Fibroblast of skin of left biceps (primary cell): ENCODE measurements at places on chromosomes 13 and 19.

- no peak for DNase-seq
These were observed 19.0 kb downstream of the CRYL1 start for GRCh38 chr13:20506696-20507095.

- DNase-seq: no peak
These were observed 1341.2 kb upstream of the SPRY2 start for GRCh38 chr13:81682081-81682630.

DNA sequence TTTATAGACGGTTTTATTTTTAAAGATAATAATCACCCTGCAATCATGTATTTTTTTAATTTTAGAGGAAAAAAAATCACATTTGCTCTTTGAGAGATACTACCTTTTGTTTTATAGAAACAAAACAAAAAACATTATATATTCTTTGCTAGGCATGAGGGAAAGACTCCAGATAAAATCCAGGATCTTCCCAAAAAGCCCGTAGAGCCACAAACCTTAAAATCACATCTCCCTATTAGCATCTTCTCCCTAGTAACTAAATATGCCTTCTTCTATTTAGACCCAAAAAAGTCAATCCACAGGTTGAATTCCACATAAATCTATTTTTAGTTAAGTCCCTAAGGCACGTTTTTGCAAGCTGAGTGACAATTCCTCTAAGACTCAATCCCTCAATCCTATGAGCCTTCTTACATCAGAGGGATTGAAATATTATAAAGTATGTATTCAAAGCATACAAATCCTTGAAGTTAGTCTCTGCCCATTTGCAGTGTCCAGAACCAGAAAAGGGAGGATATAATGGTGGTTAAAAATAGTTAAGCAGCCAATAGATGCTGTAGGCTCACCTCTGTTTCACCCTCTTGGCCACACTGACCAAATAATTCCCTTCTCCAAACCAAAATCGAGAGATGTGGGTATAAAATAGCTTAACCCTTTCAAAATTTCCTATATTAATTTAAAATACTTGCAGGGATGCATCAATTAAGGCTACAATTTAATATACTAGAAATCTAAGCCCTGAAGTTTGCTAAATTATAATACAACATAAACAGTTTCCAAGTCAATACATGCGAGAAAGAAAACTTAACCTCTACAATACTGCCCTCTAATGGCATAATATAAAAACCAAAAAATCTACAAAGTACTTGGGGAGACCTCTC lies 64.0 kb downstream of the SERP2 start:
- peak; percentile 9 for DNase-seq

- DNase-seq: no peak
These were observed 83.4 kb upstream of the GPR183 start for GRCh38 chr13:99390601-99391000.

DNA sequence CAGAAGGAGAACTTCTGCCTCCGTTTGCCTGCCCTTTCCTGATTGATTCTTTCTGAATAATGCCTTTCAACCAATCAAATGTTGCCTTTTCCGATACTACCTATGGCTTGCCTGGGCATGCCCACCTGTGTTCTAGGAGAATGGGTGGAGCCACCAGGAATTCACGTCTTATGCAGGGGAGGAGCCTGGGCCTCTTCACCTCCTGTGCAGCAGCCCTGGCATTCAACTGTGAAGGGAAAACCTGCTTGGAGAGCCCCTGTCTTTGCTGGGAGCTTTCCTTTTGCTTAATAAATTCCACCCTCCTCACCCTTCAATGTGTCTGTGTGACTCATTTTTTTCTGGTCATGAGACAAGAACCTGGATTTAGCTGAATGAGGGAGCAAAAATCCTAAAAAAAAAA lies 730.7 kb downstream of the UQCRFS1 start:
- DNase-seq: no peak

GRCh38 chr19:52115526-52116053 lies 20.0 kb upstream of the ZNF841 start:
- no peak for DNase-seq

- DNase-seq: no peak
These were observed 22.4 kb downstream of the POU2F2 start for GRCh38 chr19:42109896-42110295.
